ENCODE measurements at places on chromosomes 2 and 18. TPM values are rescaled to one million over a fixed set of nuclear protein-coding genes. Genes with fewer than 3 reads are reported as not detected.

GRCh38 chr2:218870984-218871344, 9.7 kb upstream of the WNT10A start:
- no peak for DNase-seq

GPBAR1 gene
- 1.2 TPM for total RNA-seq

SMYD1 gene
- not detected for total RNA-seq

- no peak for DNase-seq
Observed at GRCh38 chr2:55063713-55064323, 13.6 kb upstream of the RTN4 start.

TFCP2L1 gene
- 0.72 TPM for total RNA-seq

DNA sequence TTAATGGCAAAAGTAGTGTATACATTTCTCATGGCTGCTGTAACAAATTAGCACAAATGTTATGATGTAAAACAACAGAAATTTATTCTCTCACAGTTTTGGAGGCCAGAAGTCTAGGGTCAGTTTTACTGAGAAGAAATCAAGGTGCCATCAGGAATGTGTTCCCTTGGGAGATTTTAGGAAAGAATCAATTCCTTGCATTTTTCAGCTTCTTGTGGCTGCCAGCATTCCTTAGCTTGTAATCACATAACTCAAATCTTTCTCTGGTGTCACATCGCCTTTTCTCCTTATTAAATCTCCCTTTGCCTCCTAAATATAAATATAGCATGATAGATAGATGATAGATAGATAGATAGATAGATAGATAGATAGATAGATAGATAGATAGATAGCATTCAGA, 307.0 kb upstream of the REG3G start:
- DNase-seq = no peak

DNA sequence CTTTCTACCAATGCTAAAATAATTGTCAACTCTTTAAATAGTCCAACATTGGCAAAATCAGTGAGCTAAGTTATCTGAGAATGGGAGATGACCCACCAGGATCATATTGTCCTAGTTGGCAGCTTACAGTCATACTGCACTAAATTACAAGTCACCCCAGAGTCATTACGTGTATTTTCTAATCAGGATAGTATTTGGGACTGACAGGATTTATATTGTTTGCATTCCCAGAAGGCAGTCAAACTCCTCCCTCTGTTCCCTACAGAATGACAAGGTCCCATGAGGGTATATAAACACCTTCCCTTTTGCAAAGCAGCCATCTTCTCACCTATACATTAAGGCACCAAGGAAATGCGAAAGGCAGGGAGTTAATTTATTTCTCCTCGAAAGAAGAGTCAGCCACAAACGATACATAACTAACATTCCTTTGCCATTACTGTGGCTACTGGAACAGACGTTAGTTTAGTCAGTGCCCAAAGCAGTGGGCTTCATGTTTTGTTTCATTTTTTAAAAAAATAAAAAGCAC, 125.3 kb downstream of the ANTXR1 start:
- DNase-seq = no peak

DNA sequence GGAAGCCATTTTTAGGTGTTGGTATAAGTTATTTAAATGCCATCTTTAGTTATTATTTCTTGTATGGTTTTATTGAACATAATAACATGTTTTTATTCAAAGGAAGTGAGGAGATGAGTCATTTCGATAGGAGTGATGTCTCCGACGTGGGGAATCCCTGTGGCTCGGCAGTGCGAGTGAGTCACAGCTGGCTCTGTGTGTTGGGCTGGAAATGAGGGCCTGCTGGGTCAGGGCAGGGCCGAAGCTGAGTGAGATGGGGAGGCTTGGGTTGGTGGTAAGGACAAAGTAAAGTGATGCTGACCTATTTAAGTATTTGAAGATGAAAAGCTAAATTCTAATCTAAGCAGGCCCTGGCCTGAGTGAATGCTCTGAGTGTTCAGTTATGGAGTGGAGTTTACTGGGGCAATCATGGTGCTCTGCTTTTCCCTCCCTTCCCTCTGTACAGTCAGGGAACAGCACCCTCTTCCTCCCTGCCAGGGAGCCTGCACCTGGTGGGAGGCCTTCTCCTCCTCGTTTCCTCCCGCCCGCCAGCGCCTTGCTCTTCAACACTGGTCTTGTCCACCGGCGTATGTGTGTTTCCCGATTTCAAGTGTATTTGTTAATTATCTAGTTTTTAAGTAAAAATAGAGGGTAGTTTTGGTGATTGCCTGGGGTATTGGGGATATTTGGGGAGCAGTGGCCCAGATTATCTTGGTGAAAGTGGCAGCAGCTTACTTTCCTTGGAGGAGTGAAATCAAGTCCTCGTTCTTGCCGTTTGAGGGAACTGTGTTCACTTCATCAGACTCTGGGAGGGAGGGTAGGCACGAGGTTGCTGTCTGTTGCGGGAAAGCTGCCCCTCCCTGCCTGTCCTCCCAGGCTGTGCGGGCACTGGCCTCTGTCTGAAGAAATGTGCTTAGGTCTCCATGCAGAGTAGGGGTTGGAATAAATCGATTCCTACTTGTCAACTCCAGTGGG, 157.0 kb downstream of the LDLRAD4 start:
- peak; percentile 57 for DNase-seq

- no peak for DNase-seq
Observed at GRCh38 chr2:98242003-98242402, 104.3 kb upstream of the CNGA3 start.

DNA sequence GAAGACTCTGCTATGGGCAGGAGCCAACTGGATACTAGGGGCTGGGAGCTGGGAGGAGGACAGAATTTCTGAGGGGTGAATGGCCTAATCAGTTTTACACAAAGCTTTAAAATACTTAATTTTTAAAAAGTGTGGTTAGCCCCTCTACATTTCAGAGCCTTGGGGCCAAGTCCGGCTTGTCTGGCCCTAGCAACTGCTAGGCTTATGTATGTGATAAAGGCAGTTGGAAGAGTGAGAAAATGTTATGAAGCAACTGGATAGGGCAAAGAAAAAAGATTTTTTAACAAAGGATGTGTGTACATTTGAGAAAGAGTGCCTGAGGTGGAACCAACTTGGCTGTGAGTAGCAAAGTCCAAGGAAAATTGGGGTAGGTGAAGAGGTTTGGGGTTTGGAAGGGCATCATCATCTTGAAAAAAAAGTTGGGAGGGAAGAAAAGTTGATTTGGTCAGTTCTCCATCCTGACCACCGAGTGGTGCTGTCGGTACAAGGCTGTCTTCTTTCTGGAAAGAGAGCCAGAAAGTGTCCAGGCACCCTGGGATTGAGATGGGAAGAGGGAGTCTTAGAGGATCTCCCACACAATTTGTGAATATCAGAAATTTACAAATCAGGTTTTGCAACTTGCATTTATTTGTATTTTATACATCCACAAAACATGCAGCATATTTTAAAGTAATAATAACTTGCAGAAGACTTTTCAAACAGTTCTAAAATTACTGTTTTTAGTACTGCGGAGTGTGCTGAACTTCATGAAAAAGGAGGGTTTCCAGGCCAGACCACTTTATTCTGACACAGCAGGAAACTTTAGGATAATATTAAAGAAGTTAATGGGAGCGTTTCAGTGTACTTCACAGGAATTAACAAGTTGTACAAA, 10.5 kb upstream of the CDK15 start:
- DNase-seq = no peak

LRRC30 gene
- total RNA-seq = not detected

ACVR1C gene
- 4.8 TPM for total RNA-seq

DNA sequence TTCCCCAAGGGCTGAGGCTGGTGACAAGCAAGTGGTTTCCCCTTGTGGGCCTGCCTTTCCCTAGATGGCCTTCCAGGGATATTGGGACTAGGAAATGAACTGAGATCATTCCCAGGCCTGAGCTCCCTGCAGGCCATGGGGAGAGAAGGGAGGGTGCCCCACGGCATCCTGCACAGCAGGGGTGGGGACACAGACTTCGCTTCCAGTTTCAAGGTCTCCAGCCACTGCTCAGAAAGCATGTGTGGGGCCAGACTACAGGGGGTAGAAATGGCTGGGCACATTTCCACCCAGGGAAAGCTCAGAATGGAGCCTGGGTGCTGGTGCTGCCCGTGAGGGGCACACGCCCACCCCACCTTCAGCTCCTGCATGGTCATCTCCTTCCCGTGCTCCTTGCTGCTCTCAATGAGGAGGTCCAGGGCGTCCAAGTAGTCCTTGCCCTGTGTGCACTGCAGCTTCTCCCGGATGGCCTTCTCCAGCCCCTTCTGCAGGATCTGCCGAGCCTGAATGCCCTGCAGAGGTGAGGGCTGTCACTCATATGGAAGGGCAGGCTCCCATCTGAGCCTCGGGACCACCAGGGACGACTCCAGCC, 13.2 kb downstream of the CYP26B1 start:
- DNase-seq = no peak

DNA sequence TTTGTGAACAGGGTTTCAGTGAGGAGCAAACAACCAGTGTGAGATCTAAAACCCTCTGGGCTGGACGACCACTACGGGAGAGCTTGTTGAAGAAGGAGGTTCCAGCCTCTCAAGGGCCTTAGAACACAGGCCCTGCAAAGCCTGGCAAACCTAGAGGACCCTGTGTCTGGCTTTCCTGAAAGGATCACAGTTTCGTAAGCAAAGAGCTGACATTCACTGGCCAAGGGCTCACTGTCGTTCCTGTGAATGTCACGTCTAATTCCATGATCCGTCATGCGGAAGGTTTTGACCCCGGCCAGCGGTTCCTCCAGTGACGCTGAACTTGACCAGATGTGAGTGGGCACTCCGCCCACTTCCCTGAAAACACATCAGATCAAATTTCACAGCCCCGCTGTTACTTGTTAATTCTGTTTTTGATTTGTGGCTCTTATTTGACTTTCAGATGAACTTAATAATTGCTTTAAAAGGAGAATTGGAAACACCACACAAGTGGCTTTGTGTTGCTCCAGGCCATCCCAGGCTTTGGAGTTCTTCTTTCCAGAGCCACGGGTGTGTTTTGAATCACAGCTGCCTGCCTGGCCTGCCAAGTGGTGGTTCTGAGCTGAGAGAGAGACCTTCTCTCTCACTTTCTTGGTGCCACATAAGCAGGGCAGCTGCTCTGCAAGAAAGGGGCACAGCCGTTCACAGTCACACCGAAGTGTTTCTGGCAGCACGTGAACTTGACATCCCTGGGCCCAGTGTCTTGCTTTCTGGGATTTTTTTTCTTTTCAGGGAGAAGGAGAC, 308.4 kb downstream of the NDUFA10 start:
- no peak for DNase-seq

- DNase-seq = no peak
Observed at GRCh38 chr2:41966431-41966893, 81.4 kb upstream of the PKDCC start.

- DNase-seq = no peak
Observed at GRCh38 chr2:72139874-72140620, 7.6 kb downstream of the CYP26B1 start.

DNA sequence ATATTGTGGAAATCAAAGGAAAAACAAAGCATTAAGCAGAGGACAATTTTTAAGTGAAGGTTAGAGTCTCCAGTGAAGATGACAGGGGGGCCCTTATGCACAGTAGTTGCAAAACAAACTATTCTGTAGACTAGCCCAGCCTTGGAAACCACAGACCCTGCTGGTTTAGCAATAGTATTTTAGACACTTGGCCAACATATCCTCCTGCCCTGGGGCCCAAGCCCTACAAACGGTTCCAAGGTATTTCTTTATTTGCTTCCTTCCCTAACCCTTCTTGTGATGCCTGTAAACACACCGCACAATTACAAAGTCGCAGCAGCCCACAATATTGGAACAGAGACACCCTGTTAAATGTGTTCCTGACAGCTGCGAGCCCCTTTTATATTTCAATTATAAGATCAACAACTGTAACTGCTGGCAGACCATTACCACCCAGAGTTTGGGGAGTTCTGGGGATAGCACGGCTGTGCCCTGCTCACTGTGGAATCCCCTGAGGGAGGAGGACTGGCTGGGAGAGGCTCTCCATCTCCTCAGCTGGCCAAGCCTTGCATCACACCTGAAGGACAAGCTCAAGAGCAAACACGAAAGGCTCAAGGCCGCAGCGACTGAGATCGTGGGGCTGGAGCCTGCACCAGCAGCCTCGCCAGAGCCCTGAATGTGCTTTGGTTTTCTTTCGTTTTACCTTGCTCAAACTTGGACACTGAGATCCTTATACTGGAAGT, 282.2 kb upstream of the ATP5MC3 start:
- no peak for DNase-seq

DNA sequence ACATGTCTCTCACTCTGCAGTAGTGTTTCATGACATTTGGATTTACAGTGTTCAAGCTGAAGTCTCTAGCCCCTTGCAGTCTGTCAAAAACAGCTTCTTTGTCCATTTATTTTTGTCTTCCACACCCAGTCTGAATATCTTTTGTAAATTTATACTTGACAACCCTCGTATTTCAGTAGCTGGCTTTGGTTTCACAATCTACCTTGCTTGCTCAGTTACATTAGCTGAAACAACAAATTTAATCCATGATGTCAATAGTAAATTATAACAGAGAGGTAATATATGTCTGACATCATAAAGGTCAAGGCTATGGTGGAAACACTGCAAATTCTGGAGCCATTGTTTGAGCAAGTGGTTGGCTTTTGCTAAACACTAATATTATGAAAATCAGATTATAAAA, 328.7 kb downstream of the MTX2 start:
- no peak for DNase-seq

GRCh38 chr2:6068429-6068828, 376.2 kb downstream of the SOX11 start:
- DNase-seq = no peak

GRCh38 chr18:49960376-49960775, 147.0 kb upstream of the ACAA2 start:
- no peak for DNase-seq

- no peak for DNase-seq
Observed at GRCh38 chr2:32502941-32503340, 124.9 kb upstream of the TTC27 start.

GRCh38 chr2:28134857-28135256, 244.3 kb downstream of the BABAM2 start:
- no peak for DNase-seq

FAM237A gene
- not detected for total RNA-seq

AFTPH gene
- 33.4 TPM for total RNA-seq

- DNase-seq = no peak
Observed at GRCh38 chr18:54405290-54405689, 47.6 kb downstream of the C18orf54 start.

Measured in T-cell (primary cell).